ENCODE measurements at places on chromosomes 2 and 18.

- DNase-seq = no peak
Observed at GRCh38 chr2:158102446-158102845, 770 bp downstream of the UPP2 start.

- DNase-seq = no peak
Observed at GRCh38 chr18:9428862-9429661, 46.3 kb upstream of the RALBP1 start.

DNA sequence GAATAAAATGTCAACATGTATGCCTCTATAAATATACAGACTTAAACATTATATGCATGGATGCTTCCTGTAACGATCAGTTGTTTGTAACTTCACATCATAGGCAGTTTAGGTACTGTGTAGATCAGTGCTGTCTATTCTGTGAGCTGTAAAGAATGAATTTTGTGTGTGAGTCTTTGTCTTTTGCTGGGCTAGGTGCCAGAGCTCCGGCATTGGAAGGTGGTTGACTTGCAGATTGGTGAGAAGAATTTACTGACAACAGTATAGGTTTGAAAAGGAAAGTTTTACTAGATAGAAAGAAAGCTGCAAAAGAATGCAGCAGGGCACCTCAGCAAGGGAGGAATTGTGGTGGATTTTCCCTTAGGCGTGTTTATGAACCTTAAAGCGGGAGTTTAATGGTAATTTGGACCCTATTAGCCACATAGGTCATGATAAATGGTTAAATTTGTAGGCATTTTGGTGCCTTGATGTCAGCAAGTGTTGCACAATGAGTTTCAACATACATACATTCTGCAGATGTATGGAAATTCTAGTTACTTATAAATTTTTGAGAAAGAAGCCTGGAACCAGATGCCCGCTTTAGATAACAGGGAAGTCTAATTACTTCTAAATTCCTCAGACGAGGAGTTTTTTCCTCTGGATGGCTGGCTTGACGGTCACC is 6.7 kb upstream of the QPCT start:
- DNase-seq = no peak

DNA sequence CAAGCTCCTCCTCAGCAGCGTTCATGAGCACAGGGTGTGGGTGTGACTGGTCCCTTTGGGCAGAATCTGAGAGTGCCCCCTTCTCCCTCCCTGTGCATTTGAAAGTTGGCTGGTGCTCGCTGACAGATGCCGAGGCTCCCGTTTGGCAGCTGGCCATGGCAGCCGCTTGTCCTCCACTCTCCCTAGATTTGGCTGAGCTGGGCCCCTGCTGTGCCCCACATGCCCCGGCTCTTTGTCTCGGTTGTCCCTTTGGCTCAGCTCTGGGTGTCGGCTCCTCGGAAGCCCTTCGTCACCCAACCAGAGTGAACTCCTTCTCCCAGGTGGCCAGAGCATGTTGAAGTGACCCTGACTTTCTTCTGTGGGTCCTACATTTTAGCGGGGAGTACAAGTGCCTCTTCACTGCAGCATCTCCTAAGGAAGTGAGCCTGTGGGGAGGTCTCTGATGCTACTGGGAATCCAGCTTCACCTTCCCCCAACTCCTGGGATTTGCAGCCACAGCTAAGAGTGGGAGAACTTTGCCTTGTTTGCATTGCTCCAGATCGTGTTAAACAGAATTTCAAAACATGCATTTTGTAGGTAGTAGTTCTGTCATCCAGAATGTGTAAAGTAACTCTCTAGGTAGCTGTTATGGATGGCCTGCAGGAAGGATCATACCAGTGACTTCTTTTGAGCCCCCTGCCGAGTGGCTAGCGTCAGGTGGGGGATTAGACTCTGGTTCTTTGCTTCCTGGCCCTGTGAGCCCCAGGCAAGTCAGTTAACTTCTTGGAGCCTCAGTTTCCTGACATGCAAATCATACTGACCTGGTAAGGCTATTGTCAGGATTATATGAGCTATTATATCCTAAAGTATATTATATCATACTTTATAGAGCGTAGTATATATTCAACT is 24.2 kb downstream of the HPCAL1 start:
- DNase-seq = no peak

DNA sequence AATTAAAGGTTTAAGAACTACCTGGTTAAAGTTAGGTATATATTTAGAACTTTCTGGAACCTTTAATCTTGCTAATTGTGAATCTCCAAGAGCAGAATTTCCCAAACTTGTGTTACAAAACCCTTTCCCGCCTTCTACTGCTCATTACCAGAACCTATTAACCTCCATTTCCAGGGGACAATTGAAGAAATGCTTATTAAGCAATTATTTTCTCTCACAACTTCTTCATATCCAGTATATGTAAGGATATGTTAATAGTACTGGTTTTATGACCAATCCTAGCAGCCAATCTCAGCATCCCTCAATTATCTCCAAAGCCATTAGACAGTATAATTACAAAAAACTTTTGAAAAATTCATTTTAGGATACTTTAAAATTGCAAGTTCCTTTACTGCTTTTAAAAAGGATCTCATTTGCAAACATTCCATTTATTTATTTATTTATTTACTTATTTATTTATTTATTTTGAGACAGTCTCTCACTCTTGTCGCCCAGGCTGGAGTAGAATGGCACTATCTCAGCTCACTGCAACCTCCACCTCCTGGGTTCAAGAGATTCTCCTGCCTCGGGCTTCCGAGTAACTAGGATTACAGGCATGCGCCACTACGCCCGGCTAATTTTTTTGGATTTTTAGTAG is 3.7 kb downstream of the GFPT1 start:
- no peak for DNase-seq

- DNase-seq = no peak
Observed at GRCh38 chr2:19749507-19749836, 152.3 kb downstream of the TTC32 start.

GRCh38 chr2:158217593-158217992 is 115.9 kb downstream of the UPP2 start:
- no peak for DNase-seq

- no peak for DNase-seq
Observed at GRCh38 chr2:84486441-84487115, 27.5 kb upstream of the SUCLG1 start.

DNA sequence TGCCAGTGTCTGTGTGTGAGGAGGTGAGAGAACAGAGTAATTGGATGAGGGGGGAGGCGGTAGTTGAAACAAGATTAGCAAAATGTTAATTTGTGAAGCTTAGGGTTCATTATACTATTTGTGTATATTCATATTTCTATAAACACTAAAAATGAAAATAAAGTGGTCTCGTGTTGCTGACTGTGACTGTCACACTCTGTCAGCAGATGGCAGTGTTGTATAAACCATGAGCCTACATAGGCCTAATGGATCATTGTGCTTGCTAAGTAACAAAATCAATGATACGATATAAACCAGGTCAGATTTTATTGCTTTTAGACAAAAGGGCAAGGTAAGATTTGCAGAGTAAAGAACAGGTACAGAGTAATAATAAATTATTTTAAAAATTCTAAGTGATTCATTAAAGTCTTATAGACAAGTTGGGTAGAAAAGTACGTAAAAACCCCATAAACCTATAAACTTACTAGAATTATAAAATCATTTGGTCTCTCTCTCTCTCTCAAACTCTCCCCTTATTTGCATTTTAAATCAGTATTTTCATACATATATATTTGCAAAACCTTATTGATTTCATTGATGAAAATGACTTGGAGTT is 182.7 kb downstream of the RPIA start:
- peak; percentile 14 for DNase-seq

- no peak for DNase-seq
Observed at GRCh38 chr18:36899289-36899688, 70.4 kb downstream of the KIAA1328 start.

DNA sequence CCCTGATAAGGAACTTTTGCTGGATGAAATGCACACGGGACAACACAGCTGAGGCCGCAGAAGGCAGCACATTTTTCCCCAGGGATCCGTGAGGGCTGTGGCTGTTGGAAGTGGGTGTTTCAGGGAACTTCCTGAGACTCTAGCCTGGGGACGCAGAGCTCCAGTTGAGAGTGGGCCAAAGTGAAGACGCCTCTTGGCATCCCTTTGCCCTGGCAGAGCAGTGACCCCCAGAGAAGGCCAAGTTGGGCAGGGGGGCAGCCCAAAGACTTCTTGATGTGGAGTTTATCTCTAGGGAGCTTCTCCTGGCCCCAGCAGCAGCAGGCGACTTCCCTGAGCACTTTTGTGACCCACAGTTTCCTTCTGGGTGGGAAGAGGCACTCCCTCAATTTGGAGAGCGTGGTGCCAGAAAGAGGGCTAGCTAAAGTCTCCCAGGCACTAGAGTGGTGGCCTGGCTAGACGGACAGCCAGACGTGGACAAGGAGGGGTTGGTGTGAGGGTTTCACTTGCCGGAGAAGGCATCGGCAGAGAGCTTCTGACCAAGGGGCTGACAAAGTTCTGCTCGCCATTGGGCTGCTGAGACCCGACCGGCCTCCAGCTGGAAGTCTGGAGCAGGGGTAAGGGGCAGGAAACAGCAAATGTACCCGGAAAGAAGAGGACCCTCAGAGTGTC is 108.8 kb downstream of the ACKR3 start:
- no peak for DNase-seq

GRCh38 chr2:239087046-239087710 is 239.3 kb downstream of the TWIST2 start:
- DNase-seq = no peak

GRCh38 chr2:40028792-40029488 is 249.9 kb upstream of the THUMPD2 start:
- no peak for DNase-seq

GRCh38 chr2:72778410-72778809 is 47.4 kb downstream of the EXOC6B start:
- no peak for DNase-seq

- peak; percentile 93 for DNase-seq
Observed at GRCh38 chr18:62522504-62523254, at the start of gene ZCCHC2. TSS of gene ZCCHC2 (plus strand) at chr18:62523025. CDS start at chr18:62523425, 400 bp downstream.

DNA sequence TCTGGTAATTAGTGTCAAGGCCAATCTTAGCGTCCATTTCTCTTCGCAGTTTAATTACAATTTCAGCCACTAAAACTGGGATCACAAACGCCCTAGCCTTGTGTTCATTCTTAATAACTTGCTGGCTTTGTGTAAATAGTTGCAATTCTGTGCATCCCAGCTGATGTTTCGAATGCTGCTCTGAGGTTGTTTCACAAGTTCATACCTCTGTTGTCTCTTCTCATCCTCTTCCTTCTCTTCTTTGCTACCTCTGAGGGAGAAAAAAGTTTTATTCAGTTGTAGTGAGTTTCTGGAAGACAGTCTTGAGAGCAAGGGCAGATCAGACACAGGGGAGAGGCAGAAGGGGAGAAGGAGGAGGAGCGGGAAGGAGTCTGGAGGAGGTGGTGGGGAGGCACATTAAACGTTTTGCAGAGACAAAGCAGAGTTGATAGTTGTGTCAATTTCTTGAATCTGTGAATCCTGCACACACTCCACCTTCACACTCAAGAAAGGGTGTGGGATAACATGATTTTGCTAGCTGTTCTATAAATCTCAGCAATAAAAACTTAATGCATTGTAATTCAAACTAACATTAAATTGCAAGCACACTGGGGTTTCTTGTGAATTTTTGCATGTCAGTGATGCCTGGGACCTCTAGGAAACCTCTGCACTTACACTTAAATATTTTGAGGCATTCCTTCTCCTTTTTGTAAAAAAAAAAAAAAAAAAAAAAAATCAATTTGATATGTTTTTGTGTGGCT is 6.8 kb downstream of the MEIS1 start:
- no peak for DNase-seq

DNA sequence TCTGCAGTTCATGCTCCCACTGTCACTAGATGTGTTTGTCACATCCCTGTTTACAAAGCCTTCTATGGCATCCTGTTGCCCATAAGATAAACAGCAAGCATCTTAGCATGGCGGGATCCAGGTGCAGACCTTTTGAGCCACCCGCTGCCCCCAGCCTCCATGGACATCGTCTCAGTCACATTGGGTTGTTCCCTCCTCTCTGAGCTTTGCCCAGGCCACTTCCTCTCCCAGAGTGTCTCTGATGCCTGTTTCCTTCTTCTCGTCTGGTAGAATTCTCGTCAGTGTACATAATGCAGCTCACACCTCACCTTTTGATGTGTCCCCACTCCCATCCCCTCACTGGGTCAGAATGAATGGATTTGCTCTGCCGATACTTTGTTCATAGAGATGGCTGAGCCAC is 239.0 kb upstream of the APCDD1 start:
- no peak for DNase-seq

- no peak for DNase-seq
Observed at GRCh38 chr2:236653863-236654262, 84.2 kb downstream of the ACKR3 start.

DNA sequence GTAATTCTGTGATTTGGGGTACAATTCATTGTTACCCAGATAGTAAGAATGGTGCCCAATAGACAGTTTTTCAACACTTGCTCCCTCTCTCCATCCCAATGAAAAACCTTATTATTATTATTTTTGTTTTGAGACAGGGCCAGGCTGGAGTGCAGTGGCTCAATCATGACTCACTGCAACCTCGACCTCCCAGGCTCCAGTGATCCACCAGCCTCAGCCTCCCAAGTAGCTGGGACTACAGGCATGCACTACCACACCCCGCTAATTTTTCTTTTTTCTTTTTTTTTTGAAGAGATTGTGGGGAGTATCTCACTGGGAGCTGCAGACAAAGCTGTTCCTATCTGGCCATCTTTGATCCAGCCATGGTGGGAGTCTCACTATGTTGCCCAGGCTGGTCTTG is 7.2 kb downstream of the TGFA start:
- no peak for DNase-seq

- DNase-seq = peak; percentile 13
Observed at GRCh38 chr2:145777297-145777696, 1257.4 kb upstream of the ZEB2 start.

GRCh38 chr2:143279672-143280071 is 150.5 kb downstream of the ARHGAP15 start:
- DNase-seq = no peak

- DNase-seq = no peak
Observed at GRCh38 chr2:66775730-66776422, 341.0 kb downstream of the MEIS1 start.

DNA sequence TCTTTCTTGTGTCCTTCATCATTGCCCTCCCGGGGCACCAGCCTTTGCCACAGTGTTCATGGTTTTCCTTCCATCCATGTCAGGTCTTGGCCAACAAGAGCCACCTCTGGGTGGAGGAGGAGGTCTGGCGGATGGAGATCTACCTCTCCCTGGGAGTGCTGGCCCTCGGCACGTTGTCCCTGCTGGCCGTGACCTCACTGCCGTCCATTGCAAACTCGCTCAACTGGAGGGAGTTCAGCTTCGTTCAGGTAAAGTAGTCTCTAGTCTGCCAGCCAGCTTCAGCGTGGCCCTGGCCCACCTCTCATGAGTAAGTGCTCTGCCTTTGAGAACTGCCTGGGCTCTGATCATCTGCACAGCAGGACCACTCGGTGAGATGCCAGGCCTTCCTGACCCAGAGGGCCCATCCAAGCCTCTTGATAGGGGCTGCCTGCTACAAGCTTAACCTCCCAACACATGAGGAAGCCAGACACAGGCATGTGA is 31.0 kb downstream of the STEAP3 start:
- no peak for DNase-seq
